COLO829 (cell line): ENCODE measurements at places on chromosomes 11 and 22.

- DNase-seq = no peak
Observed at GRCh38 chr11:122128146-122128545, 12.1 kb upstream of the BLID start.

- no peak for DNase-seq
Observed at GRCh38 chr11:64713781-64714363, 9.1 kb downstream of the NRXN2 start.

DNA sequence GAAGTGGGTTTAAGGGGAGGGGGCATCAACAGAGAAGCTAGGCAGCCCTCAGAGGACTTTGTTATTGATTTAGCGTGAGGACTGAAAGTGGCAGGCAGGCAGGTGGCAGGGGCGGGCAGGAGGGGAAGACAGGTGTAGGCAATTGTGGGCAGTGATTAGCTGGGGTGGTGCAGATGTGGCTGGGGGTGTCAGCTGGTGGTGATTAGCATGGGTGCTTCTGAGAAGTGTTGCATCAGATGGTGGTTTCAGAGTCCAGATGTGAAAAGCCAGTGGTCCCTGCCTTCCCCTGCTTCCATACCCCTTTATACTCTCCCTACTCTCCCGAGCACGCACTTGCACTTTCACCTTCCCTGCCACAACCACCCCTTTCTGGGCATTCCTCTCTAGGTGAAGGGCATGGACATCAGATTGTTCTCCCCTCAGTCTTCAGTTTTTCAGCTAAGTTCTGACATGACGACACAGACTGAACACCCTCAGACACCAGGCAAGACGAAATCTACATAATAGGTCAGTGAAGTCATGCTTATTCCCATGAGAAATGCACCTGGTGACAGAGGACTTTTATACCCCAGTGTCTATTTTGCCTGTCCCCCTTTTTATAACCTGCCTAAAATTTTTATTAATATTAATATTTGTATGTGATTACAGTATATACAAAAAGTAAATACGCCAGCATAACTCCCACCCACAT, 435.7 kb upstream of the CADM1 start:
- no peak for DNase-seq

DNA sequence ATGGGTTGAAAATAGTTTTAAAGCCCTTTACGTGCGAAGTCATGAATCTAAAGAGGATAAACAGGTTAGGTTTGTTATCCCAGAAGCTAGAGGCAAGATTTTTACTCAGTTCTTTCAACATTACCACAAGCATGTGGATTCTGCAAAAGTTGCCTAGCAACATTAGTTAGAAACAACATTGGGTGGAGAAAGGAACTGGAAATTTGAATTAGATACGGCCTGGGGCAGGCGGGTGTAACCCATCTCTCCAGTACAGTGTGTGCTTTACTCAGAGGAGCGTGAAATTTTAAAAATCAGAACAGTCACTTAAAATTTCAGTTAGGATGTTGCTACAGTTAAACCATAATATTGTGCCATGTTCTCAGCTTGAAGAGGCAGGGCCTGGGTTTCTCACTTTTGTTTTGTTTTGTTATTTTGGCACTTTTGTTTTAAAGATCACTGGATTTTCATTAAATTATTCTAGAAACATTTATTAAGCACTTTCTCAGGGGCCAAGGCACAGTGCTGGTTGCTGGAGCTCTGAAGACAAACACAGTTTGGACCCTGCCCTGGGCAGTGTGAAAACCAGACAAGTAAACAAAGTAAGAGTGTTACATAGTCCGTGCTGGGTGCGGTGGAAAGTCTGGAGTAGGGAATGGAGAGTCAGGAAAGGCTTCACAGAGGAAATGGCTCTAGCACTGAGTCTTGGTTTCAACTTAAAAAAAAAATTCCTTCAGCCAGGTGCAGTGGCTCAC, 4.4 kb upstream of the WEE1 start:
- peak; percentile 45 for DNase-seq

DNA sequence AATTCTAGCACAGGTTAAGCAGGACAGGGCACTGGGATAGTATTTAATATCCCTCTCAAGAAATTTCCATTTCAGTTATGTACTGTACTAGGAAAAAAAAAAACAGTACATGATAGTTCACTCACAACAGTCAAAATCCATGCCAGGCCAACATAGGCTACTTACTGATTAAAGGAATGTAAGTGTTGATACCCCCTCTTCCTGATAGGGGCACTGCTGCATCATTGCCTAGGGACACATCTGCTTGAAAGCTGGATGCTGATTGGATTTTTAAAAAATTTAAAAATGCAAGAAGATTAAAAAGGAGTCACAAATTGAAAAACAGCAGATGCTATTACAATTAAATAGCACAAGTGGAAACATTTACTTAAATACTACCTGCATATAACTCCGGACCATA, 43.4 kb downstream of the APOL5 start:
- DNase-seq = no peak
